ENCODE measurements at places on chromosomes 12 and 14.

- DNase-seq: no peak
These were observed 62.3 kb downstream of the DAD1 start for GRCh38 chr14:22526744-22527143.

- no peak for DNase-seq
These were observed 5.6 kb upstream of the GCH1 start for GRCh38 chr14:54908190-54908589.

DNA sequence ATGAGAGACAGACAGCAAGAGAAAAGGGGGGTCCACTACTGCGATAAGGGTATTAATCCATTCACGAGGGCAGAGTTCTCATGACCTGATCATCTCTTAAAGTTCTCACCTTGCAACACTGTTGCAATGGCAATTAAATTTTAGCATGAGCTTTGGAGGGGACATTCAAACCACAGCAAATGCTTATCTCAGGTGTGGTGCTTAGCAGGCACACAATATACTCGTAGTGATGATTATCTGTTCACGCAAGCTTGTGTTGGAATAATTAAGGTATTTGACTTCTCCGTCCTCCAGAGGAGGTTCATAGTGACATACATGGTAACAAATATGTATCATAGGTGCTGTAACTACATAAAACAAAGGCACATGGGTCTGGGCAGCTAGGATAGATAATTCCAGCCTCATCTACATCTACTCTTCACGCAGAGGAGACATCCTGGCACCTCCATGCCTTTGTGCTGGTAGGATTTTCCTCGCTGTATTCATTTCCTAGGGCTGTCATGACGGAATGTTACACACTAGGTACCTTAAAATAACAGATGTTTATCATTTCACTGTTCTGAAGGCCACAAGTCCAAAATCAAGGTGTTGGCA is 221.2 kb downstream of the RBM19 start:
- DNase-seq: no peak

- no peak for DNase-seq
These were observed 41.5 kb downstream of the TNFAIP2 start for GRCh38 chr14:103164779-103165178.

DNA sequence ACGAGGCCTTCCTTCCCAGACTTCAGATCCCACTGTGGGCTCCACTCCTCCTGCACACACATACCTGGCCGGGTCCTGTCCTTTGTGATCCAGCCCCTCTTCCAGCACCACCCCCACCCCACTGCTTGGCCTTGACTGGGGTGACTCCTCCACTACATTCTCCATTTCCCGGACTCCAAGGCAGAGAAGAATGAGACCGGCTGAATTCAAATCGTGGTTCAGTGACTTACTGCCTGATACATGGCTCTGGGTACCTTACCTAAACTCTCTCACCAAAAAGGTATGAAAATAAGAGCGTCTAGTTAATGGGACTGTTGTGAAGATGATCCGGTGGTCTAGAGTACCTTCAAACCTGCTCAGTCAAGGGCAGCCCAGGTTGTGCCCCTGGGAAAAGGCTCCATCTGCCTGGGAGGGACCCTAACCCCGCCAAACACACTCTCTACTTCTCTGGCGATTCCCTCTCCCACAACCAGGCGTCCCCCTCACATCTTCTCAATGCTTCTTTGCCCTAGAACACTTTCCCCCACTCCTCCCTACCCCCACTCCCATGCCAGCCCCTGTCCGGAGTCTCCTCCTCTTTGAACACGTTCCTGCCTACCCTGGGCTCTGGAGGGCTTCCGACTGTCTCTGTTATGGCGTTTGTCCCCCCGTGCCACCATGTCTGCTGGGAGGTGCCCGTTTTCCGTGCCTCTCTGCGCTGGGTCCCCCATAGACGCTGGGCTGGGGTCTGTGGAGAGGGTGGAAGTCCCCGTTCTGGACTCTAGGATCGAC is 1.5 kb upstream of the ZBTB42 start:
- DNase-seq: no peak

GRCh38 chr12:114407842-114408411 is 2.0 kb upstream of the TBX5 start:
- DNase-seq: no peak

- DNase-seq: no peak
These were observed 80.2 kb downstream of the ESR2 start for GRCh38 chr14:64213853-64214570.

- DNase-seq: no peak
These were observed 39.2 kb downstream of the NPAS3 start for GRCh38 chr14:32977913-32978312.

DNA sequence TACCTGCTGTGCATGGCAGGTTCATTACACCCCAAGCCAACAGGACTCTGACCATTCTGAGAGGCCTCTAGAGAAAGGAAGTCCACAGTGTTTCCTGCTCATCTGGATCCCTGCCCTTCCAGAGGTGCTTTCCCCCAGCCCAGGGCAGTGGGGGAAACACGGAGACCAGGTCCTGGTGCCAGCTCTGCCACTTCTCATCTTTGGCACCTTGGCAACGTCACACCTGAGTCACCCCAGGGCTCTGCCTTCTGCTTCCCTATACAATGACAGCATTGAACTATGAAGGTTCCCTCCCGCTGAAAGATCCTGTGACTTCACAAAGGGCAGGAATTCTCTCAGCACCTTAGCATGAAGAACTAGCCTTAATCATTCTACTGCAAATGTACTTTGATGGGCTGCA is 74.9 kb downstream of the ANO2 start:
- DNase-seq: no peak

DNA sequence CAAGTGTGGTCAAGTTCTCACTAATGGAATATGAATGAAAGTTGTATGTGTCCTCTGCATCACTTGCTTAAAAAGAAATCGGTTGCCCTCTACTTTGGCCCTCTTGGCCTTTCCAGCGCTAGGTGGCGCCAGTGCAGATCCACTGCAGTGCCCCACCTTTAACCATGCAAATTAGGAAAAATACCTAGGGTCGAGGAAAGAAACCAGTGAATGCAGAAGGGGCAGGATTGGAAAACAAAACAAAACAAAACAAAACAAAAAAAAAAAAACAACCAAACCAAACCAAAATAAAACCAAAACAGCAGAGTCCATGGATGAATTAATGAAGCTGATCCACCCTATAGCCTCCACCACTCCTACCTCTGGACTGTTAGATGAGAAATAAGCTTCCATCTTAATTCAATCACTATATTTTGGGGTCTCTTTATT is 12.9 kb upstream of the NEMF start:
- DNase-seq: no peak

GRCh38 chr12:130070126-130070611 is 92.1 kb upstream of the FZD10 start:
- no peak for DNase-seq

GRCh38 chr12:124778411-124778810 is 85.3 kb downstream of the SCARB1 start:
- DNase-seq: no peak

- DNase-seq: no peak
These were observed 15.1 kb downstream of the LRTM2 start for GRCh38 chr12:1835211-1836131.

GRCh38 chr12:45655743-45656142 is 73.8 kb upstream of the ARID2 start:
- no peak for DNase-seq

DNA sequence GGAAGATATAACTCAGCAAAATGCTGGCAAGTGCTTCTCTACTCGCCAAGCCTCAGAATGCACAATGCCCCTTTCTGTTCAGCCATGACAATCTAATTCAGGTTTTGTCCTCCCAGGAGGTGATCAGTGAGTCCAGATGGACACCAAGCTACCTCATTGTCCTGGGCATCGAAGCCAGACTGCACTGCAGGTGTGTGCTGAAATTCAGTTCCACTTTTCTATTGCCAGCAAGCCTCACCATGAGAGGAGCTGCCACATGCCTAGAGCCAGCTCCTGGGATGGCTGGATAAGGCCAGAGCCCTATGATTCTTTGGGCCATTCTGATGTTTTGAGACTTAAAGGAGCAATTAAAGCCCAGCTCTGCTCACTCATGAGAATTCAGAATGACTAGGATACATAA is 186.7 kb downstream of the GRIN2B start:
- no peak for DNase-seq

DNA sequence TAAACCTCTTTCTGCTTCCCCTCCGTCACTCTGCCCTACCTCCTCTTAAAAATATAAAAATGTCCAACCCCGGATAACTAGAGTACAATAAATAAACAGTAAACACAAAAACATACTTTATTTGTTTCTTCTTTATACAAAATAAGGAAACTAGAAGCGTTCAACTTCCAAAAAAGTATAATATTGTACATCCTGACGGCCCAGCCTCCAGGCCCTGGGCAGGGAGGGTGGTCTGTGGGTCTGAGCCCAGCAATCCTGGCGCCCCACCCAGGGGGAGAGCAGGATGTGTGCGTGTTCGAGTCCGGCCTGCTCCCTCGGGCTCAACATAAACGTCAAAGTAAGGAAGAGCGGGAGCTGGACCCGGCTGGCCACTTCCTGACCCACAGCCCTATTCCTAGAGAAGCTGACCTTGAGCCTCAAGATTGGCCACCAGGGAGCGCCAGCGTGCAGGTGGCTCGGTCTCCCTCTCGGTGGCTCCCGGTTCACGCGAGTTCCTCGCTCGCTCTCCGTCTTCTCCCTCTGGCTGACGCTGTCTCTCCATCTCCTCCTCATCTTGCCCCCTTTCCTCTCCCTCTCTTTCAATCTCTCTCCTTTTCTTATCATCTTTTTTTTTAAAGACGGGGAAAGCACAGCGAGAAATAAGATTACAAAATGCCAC is 9.4 kb downstream of the LHX5 start:
- peak; percentile 66 for DNase-seq

DNA sequence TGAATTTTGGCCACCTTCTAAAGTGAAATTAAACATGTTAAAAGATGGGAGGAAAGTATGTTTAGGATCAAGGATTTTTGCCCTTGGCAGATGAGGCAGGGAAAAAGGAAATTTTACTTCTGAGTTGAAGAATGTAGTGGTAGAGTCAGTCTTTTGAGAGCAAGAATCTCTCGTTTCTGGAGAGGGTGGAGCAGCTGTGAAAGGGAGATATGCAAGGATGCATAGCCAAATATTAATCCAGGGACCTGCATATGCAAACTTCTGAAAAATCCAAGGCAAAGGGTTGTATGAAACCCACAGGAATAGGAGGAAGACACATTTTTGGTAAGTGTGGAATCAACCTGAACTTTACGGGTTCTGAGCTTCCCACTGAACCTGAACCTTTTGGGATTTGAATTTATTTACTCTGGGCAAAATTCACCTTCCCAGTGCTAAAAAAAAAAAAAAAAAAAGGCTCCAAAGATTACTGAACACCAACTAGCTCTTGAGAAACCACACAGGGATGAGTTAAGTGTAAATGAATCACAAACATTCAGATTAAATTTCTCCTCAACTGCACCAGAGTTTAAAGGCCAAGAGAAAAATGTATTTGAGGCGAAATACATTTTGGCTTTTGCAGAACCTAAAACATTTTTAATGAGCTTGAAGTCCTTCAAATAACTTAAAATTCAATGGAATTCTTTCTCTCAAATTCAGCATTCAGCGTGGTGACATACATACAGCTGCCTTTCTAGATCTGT is 187.1 kb upstream of the CDKN3 start:
- no peak for DNase-seq

Measured in left renal cortex interstitium (tissue), 4 donors.